RWPE1 (cell line): ENCODE measurements at places on chromosomes 16 and 17.
A peak's percentile ranks its signal among the peaks of the same experiment; 100 is the strongest.

DNA sequence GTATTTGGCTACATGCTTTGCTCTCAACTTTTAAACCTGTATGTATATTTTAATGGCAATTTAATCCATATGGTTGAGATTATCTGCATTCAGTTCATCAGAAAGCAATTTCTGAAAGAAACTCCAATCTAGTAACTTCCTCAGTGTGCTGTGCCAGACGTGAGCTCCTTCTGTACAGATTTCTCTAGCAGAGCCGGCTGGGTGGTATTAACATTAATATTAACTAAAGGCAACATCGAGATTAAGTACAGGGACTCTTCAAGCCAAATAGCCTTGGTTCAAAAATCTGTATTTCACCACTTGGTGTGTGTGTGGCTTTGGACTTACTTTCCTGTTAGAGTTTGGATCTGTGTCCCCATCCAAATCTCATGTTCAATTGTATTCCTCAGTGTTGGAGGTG lies 55.5 kb upstream of the NUDT7 start:
- no peak for DNase-seq

DNA sequence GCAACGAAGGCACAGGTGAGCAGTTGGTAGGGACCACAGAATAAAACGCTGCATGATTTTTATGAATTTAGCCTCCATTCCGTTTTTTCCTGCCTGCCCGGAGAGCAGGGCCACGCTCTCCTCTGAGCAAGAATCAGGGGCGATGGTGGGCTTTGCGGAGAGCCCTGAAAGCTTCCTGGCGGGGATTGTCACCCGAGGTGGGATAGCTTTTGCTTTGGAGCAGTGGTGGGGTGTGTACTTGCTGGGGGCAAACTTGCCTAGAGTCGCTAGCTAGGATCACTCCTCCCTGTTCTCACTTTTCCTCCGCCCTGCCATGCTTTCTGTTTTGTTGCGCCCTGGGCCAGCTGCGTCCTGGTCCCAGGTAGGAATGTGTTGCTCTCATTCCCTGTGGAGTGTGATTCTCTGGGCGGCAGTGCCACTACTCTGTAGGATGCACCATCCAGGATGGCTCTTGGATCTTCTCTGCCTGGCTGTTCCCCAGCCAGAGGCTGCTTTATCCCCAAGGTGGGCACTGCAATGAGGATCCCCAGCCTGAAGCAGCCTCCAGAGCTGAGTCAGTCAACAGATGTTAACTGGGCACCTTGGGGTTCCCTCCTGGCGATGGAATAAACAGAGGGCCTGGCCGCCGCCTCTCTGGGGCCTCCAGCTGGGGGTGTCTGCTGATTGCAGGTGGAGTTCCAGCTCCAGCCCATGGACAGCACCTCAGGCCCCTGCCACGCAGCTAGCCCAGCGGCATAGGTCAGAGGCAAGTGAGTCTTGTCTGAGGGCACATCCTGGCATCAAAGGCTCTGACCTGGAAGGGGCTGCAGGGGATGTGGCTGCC lies 360.9 kb upstream of the TNRC6C start:
- DNase-seq = no peak

DNA sequence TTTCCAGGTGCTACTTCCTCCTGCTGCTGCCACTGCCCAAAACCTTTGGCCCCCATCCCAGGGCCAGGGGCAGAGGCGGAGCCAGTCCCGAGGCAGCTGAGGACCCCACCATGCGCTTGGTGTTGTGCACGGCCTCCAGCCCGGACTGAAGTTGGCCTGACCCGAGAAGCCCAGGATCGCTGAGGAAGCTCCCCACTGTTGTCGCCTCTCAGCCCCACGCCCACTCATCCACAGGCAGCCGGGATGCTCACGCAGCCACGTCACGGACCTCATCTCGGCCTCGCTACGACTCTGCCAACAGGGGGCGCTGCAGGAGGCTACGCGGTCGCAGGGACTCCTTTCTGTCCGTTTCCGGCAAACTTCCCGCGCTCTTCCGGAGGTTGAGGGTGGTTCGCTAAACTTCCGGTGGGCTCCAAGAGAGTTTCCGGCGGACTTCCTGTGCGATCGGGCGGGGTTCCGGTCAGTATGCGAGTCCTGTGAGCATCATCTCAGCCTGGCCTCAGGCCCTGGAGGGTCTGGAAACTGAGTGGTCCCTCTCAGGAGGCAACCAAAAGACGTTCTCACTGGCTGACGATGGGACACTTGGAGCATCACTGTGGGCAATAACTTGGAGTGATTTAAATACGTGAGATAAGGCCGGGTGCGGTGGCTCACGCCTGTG lies 12.4 kb downstream of the ZG16B start:
- no peak for DNase-seq

GRCh38 chr17:77425791-77426641 lies 285.2 kb downstream of the SEC14L1 start:
- DNase-seq = peak; percentile 81

- DNase-seq = no peak
Observed at GRCh38 chr16:61798741-61799140, 237.5 kb downstream of the CDH8 start.

GRCh38 chr16:88479793-88480760 lies 27.0 kb downstream of the ZFPM1 start:
- DNase-seq = no peak

DNA sequence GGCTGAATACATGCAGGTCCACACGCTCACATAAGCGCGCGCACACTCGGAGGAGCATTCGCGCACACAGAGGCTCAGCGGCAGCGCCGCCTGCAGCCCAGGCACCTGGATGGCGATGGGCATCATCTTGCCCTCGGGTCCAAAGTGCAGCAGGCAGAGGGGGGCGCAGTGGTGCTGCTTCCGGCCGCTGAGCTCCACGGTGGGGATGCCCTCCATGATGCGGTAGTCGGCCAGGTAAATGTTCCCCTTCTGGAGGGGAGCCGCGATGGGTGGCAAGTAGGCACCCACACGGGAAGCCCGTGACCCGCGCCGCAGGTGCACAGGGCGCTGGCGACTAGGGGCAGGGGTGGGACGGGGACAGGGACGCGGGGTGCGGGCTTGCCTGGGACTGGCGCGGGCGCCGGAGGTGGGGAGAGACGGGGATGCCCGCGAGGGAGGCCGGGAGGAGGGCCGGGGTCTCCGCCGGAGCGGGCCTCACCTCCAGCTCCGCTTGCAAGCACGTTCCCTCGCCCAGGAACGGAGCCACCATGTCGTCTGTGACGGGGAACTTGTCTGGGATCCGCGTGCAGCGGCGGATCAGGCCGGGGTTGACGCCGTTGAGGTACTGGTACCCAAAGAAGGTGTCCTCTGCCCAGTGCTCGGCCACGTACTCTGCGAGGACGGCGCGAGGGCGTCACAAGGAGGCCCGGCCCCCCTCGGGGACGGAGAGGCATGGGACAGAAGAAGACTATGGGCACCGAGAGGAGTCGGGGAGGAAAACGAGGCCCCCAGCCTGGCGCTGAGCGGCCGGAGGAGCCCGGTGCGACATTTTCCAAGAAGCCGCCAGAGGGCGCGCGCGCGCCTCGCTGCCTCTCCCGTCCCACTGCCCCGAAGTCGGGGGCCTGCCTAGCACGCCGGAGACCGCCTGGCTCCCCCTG lies 8.0 kb downstream of the ALOX12B start:
- DNase-seq = peak; percentile 69

DNA sequence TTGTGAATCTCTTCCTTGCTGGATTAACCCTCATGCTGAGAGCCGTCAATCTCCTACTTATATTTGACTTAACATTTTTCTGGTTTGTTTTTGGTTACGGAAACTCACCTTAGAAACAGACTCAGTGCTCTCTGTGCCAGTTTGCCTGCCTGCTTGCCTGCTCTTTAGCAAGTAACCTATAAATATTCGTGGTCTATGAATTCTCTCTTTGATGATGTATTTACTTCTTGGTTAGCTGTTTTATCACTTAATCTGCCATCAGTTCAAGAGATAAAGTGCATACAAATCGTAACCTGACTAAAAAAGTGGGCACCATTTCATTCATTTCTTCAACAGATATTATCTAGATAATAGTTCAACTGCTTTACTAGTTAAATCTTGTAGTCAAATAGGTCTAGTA lies 26.7 kb downstream of the CYB5B start:
- no peak for DNase-seq

DNA sequence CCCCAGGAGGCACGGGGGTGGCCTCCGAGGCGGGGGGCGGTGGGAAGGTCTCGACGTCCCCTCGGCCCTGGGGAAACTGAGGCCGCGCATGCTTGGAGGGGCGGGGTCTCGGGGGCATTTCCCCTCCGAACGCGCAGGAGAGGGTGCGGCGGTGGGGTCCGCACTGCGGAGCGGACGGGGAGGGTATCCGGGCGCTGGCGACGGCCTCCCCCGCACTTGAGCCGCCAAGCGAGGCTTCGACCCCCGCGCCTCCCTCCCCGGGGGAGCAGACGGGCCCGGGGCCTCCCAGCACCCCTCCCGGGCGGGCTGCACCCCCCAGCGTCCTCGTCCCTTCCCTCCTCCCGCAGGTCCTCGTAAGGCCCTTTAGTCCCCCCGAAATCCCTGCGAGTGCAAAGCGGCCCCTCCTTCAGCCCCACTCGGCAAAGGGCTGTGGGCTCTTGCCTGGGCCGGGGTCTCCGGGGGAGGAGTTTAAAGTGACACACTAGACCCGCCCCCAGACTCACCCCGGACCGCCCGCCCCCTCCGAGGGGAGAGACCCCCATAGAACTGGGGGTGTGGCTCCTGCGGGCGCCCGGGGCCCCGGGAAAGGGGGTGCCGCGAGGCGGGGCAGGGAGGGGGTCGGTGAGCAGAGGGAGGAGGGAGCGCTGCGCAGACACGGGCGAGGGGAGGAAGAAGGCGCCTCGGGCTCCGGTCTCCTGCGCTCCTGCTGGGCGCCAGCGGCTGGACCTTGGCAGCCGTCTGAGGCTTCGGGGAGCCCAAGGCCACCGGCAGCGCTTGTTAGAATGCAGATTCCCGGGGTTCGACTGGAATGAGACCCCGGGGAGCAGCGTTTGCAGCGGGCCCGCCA lies 632 bp downstream of the BAIAP3 start:
- DNase-seq = no peak

DNA sequence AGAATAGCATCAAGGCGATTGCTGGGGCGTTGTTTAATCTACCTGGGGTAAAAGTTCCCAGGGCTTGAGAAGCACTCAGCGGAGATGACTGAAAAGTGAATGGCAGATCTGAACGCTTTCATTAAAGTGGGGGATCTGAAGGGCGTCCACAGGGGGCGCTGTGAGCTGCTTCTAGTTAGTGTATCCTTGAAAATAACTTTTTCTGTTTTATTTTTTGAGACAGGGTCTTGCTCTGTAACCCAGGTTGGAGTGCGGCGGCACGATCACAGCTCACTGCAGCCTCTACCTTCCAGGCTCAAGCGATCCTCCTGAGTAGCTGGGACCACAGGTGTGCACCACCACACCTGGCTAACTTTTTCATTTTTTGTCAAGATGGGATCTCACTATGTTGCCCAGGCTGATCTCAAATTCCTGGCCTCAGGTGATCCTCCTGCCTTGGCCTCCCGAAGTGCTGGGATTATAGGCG lies 360.4 kb downstream of the SEC14L1 start:
- DNase-seq = no peak

- no peak for DNase-seq
Observed at GRCh38 chr17:79826841-79827578, 12.2 kb downstream of the CBX4 start.

DNA sequence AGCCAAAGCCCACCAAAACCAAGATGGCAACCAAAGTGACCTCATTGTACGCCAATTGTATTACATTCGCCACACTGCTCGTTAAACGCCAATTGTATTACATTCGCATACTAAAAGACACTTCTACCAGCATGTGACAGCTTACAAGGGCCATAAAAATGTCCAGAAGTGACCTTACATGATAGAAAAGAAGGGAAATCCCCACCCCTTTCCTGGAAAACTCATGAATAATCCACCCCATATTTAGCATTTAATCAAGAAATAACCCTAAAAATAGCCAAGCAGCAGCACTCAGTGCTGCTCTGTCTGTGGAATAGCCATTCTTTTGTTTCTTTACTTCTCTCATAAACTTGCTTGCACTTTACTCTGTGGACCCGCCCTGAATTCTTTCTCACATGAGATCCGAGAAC lies 25.7 kb downstream of the PSMD7 start:
- DNase-seq = no peak

DNA sequence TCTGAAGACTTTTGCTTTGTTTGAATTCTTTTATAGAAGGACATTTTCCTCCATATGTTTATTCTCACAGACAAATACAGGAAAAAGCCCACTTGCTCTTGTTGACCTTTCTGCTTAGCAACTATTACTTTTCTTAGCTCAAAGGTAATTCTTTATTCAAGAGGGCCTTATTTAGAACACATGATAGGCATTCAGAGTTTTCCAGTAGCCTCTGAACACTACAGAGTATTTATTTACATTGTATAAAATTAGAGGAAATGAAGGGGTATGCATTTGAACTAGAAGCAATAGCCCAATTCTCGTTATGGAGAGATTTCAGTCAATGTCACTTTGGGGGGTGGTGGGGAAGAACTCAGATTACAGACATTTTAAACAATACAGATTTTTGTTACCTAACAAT lies 581.7 kb downstream of the KCNJ2 start:
- no peak for DNase-seq

GRCh38 chr16:88393034-88393433 lies 10.3 kb downstream of the ZNF469 start:
- DNase-seq = no peak

- no peak for DNase-seq
Observed at GRCh38 chr16:79997257-79997656, 396.7 kb upstream of the MAF start.

DNA sequence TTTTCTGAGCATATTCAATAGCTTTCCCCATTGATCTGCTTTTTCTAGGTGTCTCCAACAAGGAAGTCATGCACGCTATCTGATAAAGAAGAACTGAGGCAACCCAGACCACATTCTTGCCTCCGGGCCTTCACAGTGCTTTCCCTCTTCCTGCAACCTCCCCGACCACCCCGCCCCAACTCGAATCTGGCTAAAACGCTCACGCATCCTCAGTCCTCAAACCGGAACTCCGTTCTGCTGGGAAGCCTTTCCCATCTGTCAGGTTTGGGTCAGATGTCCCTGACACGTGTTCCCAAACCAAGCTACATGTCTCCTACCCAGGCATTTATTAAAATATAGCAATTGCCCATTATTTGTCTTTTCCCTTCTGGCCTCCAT lies 112.7 kb downstream of the VPS53 start:
- DNase-seq = no peak

DNA sequence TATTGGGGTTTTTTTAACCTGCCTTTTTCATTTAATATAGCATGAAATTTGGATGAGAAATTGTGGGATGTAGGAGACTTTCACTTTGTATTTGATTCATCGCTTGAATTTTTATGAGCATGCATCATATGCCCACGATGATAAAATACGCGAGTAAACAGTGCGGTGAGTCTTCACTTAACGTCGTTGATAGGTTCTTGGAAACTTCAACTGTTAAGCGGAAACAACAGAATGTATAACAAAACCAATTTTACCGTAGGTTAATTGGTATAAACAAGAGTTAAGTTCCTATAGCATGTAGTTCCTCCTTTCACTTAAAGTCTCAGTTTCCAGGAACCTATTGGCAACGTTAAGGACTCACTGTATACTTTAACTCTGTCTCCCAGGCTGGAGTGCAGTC lies 28.7 kb downstream of the MMP15 start:
- no peak for DNase-seq

GRCh38 chr17:9729034-9729650 lies 62.2 kb downstream of the DHRS7C start:
- DNase-seq = peak; percentile 73
